ENCODE measurements at places on chromosomes 2 and 18. TPM values are rescaled to one million over a fixed set of nuclear protein-coding genes. Genes with fewer than 3 reads are reported as not detected.

GRCh38 chr2:3805201-3805939, 102.0 kb downstream of the DCDC2C start:
- no peak for DNase-seq

- DNase-seq: no peak
Measured at GRCh38 chr2:223787358-223787757, 50.0 kb downstream of the AP1S3 start.

HOXD12 gene
- not detected for total RNA-seq

DNA sequence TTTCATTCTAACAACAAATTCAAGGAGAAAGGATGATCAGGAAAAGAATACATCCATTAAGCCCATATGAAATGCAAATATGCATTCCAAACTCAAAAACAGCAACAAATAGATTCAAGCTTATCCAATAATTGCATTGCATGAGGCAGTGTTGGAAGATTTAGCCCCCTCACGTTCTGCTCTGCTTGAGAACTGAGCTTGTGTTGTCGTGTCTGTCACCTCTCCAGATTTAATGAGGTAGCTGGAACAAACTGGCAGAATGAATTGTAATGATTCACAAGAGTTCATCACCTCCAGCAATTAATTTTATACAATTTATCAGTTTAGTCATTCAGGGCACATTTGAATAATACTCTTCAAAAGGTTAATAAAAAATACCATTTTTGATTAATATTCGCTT, 54.8 kb downstream of the AP1S3 start:
- no peak for DNase-seq

DNA sequence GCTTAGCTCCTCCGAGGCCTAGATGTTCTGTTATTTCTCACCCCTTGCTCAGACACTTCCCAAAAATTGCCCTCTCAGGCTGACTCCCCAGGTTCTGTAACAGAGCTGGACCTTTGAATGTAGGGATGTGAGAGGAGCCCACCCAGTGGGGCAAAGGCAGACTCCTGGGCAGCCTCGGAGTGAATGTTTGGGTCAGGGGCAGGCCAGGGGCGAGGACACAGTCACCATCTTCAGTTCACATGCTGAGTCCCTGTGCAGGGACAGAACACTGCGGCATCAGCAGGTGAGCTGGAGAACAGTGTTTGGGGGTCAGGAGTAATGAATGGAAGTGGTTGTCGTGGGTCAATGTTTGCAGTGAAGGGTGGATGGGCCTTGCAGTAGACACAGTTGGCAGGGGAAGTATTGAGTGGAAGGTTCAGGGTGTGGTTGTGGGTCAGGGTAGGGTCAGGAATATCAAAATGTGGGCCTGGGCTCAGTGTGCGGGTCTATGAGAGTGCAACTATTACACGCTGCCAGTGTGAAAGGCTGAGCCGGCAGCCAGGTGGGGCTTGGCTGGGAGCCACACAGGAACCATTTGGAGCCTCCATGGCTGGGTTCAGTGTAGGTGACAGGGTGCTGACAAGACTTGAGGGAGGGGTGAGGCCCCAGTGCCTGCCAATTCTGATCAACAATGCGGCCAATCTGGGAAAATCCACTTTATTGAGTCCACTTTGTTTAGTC, 4.4 kb downstream of the IHH start:
- no peak for DNase-seq

LYG2 gene
- not detected for total RNA-seq

ADAM23 gene
- 19.0 TPM for total RNA-seq

- DNase-seq: peak; percentile 79
Measured at GRCh38 chr2:153416071-153416470, 62.5 kb downstream of the RPRM start.

GRCh38 chr2:70646420-70646818, 92.8 kb upstream of the TGFA start:
- no peak for DNase-seq

GRCh38 chr2:181667234-181667633, 10.3 kb upstream of the CERKL start:
- no peak for DNase-seq

DNA sequence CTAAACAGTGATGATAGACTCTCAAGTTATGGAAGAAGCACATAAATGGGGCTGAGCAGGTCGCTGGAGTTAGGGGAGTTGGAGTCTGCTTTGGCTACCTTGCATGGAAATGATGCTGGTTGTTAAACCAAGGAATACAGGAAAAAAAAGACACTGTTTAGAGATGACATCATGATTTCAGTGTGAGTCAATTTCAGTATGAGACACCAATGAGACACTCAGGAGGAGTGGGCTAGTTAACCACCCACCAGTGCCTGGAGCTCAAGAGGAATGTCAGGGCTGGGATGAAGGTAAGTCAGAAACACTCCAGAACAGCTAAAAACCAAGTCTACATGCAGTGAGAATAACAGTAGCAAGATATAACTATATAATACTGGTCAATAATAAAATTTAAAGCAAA, 303.6 kb downstream of the SOX11 start:
- no peak for DNase-seq

- DNase-seq: no peak
Measured at GRCh38 chr2:163132850-163133249, 294.3 kb upstream of the KCNH7 start.

- DNase-seq: no peak
Measured at GRCh38 chr18:78980777-78981380, 1.3 kb downstream of the SALL3 start.

LRP2 gene
- not detected for total RNA-seq

SH2D6 gene
- total RNA-seq: 0.78 TPM

UGT1A10 gene
- total RNA-seq: not detected

ZSWIM2 gene
- total RNA-seq: not detected

OR6B2 gene
- total RNA-seq: not detected

- no peak for DNase-seq
Measured at GRCh38 chr2:106581755-106582147, 94.6 kb downstream of the CD8B2 start.

GRCh38 chr2:240166191-240166590, 25.7 kb upstream of the OTOS start:
- no peak for DNase-seq

DNA sequence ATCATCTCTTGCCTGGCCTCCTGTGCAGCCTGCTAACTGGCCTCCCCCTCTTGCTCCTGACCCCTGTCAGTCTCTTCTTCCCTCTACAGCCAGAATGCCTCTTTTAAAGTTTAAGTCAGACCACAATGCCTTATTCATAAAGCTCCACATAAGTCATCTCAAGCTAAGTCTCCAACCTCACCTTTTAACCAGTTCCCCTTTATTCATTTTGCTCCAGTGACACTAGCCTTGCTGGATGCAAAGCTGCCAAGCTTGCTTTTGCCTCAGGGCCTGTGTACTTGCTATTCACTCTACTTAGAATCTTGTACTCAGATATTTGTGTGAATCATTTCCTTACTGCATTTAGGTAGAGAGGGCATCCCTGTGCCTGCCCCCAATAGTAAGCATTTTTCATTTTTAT, 180.9 kb downstream of the PDE1A start:
- peak; percentile 87 for DNase-seq

DNA sequence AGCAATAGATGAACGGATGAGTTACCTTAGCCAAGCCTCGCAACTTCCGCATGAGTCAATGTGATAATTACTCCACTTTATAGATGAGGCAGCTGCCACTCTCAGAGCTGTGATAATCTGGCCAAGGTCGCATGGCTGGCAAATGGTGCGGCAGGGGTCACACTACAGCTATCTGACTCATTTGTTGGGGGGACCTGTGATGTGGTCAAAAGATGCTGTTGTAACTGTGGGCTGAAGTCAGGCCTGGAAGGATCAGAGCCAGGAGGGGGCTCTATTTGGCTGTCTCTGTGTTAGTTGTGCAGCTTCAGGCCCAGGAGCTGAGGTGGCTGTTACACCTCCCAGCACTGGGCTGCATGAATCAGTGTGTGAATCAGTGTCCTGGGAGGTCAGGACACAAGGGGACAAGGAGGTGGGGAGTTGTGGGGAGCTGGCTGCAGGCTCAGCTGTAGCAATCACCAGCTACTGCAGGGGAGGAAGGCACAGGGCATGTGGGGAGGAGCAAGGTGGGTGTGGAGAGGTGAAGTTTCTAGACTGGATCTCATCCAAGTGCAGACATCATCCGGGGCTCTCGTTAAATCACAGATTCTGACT, 33.1 kb downstream of the NGEF start:
- peak; percentile 55 for DNase-seq

DNA sequence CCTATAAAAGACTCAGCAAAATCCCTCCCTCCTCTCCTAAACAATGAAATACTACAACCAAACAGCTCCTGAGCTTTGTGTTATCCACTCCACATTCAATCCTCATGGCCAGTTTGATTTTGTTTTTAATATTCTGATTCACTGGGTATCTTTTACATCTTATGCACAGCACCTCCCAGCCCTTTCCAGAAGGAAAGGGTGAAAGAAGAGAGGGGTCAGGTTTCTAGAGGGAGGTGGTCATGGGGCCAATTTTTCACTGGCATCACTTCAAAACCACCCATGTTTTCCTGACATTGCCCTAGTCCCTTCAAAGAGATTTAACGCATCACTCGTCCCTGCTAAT, 315.6 kb downstream of the LPIN1 start:
- no peak for DNase-seq

DNA sequence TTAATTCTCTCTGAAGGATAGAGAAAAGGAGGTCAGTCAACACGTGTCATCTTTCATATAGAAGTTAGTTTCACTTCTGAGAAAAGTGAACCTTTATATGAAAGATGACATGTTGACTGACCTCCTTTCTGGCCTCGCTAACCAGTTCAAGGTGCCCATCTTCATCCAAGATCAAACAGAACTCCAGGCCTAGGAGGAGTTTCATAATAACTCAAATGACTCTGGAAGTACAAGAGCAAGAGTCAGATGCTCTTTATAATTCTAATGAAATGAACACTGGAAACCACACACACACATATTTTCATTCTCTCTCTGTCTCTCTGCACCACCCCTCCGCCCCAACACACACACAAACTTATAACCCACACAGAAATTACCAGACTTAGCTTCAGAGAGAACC, 16.3 kb downstream of the ANKRD44 start:
- no peak for DNase-seq

DNA sequence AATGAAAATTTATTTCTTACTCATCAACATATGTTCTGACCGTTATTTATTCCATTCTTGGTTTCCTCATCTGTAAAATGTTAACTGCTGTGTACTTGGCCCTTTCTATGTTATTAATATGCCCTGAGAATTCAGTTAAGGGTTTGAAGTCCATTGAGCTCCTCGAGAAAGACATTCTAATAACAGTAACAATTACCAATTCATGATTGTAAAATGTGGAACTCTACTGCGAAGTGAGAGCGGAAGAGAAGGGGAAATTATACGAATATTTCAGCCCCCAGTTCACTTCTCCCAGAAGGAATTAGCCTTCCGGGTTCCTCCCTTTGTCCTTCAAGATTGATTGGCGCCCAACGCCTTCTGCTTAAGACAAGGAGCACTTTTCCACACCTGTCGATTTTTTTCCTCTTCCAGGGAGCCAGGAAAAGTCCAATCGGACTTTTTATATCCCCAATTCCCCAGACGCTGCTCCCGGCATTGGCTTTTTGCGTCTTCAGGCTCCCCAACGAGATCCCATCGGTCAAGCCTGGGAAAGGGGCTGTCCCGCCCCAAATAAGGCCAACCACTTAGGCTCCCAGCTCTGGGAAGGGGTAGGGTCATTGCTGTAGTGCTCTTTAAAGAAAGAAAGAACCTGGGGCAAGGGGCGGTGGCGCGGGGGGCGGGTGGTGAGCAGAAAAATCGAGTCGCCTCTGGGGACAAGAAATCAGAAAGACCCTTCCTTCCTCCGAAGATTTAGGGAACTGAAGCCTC, 1.6 kb downstream of the DSC2 start:
- peak; percentile 50 for DNase-seq

DNA sequence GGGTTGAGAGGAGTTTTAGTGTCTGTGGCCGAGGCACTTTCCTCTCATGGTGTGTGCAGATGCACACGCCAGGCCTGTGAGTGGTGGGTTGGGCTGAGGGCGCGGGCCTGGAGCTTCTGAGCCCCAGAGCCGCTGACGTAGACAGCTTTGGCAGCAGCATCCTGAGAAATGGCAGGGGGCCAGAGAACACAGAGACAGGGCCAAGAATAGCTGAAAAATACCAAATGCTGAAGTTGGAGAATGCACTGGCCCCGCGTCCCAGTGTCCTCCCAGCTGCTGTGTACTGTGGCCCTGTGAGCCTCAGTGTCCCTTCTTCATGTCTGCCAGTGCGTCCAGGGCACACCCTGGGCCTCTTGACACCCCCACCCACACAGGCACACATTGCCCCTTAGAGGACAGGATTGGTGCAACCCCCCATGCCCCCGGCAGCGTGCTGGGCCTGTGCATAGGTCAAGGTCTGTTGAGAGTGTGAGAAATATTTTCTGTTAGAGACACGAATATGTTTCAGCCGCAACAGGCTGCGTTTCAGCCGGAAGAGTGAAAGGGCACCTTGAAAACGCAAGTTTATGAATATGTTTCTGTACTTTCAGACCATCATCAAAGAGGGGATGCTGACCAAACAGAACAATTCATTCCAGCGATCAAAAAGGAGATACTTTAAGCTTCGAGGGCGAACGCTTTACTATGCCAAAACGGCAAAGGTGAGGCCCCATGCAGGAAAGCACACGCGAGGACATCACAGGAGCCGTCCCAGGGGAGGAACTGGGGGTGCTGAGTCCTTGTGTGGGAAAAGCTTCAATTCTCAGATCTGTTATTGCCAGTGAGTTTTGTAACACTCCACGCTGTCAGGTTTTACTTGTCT, 33.6 kb downstream of the DGKD start:
- DNase-seq: no peak

TMEM163 gene
- total RNA-seq: not detected

DNA sequence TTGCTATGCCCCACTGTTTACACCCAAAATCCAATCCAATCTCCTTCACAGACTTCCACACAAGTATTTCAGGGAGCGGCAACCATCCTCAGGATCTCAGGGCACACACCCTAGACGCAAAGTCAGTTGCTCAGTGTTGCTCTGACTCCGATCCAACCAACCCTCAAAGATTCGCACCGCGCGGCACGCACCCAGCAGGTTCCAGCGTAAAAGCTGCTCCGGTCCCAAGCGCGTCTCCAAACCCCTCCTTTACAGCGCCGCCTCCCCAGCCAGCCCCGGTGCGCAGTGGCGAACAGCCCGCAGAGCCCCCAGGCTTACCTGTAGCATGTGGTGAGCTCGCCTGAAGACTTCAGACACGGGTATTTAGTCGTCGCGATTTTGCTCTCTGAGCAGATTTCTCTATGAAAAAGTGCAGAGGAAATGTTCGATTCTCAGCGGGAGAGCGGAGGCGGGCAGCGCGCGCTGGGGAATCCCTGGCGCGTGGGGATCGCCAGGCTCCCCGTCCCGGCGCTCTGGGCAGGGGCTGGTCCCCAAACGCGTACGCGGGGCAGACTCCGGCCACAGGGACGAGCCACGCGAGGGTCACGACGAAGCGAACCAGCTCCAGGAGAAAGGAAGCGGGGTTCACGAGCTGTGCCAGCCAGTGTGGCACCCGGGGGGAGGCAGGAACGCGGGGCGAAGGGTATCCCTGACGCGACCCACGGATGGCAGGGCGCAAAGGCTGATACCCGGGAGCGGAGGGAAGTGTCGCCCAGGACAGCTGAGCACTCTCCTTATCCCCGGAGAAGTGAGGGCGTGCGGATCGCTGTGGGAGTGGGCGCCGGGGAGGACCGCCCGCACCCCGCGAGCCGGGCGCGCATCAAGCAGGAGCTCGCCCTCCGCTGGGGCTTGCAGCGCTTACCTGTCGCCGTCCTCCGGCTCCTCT, 650 bp downstream of the CCBE1 start:
- DNase-seq: peak; percentile 72

GRCh38 chr2:96685577-96686459, 43.3 kb downstream of the FER1L5 start:
- no peak for DNase-seq

NYAP2 gene
- total RNA-seq: not detected

- peak; percentile 13 for DNase-seq
Measured at GRCh38 chr2:142286618-142287017, 155.8 kb upstream of the LRP1B start.

Data from mammary epithelial cell (primary cell).